ENCODE measurements at places on chromosomes 3 and 15.

- no peak for DNase-seq
Measured at GRCh38 chr3:185517387-185518130, 18.7 kb upstream of the TMEM41A start.

DNA sequence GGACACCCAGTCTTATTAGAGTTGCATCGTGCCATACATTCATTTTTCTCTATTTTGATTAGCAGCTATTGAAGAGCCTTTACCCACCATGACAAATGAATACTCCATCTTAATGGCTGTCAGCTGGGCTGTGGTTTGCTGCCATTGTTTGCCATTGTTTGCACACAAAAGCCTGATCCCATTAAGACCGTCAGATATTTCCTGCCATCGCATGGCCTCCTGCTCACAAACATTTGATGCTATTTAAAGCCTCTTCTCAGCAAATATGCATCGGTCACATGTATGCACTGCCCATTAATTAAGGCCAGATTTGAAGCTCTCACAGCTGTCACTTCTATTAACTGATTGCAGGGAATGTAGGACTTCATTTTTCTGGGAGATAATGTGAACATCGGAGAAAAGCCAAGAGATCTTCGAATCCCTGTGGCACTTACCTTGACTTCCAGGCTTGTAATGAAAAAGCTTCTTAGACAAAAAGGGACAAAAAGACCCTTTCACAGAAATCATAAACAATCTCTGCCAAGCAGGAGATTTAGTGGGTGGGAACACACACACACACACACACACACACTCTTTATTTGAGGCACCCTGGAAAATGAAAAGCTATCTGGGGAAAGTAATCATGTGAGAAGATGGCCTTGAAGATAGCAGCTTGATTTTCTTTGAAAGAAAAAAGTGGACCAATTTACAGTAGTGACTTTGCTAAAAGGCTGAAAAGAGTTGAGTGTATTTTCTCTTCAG is 175.4 kb upstream of the NR2E3 start:
- DNase-seq, result no peak

DNA sequence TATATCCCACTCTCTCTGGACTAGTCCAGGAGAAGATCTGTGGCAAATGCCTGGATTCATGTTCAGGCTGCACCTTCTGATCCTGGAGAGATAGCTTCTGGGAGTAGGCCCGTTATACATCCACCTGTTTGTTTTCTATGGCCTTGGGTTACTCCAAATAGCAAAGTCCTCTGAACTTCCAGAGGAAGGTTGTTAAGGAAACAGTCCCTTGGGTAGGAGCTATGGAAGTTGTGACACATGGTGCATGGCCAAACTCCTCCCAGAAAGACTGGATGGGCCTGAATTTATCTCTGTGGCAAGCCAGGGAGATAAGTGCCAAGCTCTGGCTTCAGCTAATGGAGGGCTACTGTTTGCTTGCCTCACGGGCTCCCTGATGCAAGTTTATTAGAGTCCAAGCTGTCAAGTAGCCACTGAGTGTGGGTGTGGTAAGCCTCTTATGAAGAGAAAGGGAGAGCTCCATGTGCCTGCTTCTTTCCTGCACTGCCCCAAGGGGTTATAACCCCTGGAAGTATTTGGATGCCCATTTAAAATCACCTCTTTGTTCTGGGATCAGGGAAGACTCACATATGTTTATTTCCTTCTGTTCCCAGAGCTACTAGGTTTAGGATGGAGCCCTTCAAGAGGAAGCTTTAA is 328.7 kb upstream of the ATP11B start:
- no peak for DNase-seq

DNA sequence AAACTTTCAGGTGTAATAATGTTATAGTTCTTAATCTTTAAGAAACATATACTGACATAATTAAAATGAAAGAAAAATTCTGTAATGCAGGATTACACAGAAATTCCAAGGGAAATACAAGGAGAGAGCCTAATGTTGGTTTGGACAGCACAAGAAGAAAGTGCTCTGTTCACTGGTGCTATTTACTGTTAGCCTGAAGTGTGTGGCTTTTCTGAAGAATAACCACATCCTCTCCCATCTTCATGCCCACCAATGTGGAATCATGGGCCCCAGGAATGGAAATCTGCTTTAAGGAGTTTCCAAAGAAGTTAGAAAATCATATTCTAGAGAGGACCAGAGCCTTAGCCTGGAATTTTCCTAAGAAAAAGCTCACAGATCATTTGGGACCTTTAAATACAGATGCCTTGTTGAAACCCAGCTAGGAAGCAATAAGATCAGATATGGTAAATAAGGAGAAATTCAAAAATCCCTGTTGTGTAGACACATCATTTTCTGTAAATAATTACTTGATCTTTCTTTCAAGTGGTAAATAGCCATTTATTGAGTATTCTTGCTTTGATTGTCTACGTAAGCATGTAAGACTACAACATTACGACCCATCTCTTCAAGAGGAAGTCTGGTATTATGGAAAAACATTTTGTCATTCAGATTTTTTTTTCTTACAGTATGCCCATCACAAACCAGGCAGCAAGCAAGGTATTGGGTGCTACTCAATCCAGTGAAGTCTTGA is 10.3 kb upstream of the USP50 start:
- no peak for DNase-seq

GRCh38 chr3:129936757-129937156 is 37.8 kb upstream of the TRH start:
- DNase-seq, result no peak

- DNase-seq, result no peak
Measured at GRCh38 chr3:88113311-88114162, 36.2 kb upstream of the C3orf38 start.

DNA sequence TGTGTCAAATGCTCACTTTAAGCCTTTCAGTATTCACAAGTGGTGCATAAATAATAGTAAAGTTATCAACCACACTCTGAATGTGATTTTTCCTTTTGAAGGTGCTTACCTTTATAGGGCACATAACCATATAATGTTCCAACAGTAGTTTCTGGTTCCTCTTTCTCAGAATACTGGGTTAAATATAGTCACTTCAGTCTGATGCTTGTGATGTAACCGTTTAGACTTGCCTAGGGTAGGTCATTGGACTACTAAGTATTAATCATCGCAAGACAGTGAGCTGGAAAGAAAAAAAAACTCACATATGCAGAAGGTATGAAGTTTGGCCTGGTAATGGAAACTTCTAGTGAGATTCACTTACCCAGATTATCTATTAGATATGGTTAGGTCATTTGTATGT is 1.9 kb downstream of the KBTBD8 start:
- no peak for DNase-seq

- DNase-seq, result no peak
Measured at GRCh38 chr15:64808785-64809453, 16.5 kb downstream of the PIF1 start.

GRCh38 chr3:45497963-45498362 is 96.6 kb upstream of the LIMD1 start:
- no peak for DNase-seq

GRCh38 chr3:172839679-172840078 is 89.2 kb downstream of the ECT2 start:
- DNase-seq, result no peak

DNA sequence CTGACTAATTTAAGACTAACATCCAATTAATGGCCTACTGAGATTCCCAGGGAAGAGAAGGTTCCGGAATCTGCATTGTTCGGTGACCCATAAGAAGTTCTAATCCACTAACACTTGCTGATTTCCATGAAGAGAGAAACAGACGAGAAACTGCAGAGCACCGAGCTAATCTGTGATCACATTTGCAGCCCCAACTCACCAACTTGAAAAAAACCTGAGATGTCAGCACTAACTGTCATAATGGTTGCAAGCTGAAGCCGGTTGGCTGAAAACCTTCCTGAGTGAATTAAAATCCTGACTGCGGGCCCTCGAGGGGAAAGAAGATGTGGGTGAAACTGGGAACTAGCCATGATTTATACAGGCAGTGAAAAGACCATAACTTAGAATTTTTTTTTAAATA is 204.8 kb upstream of the IGF1R start:
- no peak for DNase-seq

DNA sequence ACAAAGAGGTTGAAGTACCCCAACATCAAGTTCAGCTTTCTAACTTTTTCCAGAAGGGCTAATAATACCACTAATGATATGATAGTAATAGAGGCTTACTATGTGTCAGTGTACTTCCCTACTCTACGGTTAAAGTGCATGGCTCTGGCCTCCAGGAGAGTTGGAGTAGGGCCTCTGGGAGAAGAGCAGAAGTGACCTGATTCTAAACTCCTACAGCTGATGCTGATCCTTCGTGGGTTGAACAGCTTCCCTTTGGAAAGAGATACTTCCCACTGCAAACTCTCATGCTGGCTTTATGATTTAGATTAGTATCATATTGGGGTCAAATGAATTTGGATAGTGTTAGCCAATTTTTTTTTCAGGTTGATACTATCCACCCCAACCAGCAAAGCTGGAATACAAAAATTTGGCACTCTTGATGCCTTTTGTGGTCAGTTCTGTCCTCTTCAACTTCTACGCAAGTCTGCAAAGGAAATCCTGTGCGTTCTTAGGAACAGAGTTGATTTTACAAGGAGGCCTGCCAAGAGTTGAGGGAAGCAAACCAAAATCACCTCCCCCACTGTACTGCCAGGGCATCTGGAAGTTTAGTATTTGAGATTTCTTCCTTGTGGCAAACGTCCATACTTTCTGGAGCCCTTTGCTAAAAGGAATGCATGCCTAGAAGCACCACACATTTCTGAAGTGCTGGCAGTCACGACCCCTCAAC is 17.8 kb downstream of the TMEM212 start:
- DNase-seq, result no peak

DNA sequence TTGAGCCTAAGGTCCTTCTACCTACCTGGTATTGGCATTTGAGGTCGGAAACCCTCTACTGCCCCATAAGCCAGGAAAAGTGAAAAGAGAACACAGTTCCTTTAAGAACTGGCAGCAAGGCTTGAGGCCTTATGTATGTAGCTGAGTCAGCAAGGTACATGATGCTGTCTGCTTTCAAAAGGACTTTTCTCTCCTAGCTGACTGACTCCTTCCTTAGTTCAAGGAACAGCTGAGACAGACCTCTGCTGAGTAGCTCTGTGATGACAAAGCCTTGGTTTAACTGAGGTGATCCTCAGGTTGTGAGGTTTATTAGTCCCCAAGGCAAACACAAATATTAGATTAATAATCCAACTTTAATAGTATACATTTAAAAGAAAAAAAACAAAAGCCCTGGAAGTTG is 45.8 kb downstream of the ADPGK start:
- no peak for DNase-seq

- DNase-seq, result no peak
Measured at GRCh38 chr15:44315773-44316465, 27.4 kb downstream of the GOLM2 start.

DNA sequence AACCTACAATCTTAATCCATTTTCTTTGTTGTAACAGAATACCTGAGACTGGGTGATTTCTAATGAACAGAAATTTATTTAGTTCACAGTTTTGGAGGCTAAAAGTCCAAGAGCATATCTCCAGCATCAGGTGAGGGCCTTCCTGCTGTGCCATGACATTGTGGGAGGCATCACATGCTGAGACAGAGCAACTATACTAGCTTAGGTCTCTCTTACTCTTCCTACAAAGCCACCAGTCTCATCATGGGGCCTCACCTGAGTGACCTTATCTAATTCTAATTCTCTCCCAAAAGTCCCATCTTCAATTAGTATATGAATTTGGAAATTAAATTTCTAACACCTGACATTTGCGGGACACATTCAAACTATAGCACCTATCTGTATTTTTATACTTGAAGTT is 247.1 kb upstream of the MRPL3 start:
- no peak for DNase-seq

DNA sequence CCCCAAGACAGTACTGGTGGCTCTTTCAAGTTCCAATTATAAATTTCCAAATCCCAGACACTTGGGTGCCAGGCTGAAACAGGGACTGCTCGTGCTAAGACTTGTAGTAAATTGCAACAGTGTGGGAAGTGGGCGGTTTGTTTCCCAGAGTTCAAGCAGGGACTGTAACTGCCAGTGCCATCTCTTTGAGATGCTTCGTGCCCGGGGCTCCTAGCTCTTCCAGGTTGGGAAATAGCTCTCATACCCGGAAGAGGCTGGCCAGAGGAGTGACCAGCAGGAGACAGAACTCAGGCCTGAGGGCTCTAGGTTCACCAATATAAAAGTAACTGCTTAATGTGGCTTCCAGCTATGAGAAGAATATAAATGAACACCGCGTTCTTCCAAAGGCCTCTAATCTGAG is 54.0 kb upstream of the NEO1 start:
- no peak for DNase-seq

DNA sequence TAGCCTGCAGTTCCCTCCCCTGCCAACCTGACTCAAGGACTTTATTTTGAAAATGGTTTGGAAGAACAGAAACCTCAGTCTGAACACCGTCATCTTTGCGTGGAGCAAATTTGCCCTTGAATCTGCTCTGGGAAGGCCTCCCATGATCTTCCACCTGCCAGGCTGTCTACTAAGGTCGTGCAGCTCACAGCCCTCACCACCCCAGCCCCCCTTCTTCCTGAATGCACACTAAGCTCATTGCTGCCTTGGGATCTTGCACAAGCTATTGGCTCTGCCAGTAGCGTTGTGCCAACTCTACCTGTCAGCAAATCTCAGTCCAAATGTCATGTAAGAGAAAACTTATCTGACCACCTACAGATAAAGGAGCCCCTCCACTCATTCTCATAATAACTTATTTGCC is 141.5 kb downstream of the USP13 start:
- no peak for DNase-seq
